ENCODE measurements at places on chromosomes 7 and 10.
A peak's percentile ranks its signal among the peaks of the same experiment; 100 is the strongest.

- DNase-seq = no peak
These were observed 695.6 kb upstream of the IGFBP3 start for GRCh38 chr7:46616636-46617035.

DNA sequence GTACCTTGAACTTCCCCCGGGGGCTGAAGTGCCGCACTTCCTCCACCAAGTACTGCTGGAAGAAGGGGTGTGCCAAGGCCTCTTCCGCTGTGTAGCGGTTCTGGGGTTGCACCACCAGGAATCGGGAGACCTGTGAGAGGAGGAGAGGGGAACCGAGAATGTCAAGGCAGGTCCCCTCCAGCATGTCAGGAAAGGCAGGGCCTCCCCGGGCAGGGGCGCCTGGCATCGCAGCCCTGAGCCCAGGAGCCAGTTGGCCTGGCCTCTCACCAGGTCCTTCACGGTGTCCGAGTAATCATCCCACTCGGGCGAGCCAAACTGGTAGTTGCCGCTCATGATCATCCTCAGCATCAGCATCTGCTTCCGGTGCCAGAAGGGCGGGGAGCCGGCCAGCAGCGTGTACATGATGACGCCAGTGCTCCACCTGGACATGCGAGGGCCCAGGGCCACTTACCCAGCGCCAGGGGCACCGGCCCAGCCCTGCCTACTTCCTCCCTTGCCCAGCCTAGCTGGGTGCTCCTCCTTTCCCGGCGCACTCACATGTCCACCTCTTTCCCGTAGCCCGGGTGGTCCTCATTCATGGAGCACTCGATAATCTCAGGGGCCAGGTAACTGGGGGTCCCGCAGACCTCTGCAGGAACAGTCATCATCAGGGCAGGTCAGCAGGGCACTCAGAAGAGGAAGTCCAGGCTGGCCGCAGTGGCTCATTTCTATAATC lies 11.0 kb downstream of the PHKG1 start:
- DNase-seq = peak; percentile 57

- no peak for DNase-seq
These were observed 6.7 kb downstream of the PNLIPRP2 start for GRCh38 chr10:116627386-116627933.

DNA sequence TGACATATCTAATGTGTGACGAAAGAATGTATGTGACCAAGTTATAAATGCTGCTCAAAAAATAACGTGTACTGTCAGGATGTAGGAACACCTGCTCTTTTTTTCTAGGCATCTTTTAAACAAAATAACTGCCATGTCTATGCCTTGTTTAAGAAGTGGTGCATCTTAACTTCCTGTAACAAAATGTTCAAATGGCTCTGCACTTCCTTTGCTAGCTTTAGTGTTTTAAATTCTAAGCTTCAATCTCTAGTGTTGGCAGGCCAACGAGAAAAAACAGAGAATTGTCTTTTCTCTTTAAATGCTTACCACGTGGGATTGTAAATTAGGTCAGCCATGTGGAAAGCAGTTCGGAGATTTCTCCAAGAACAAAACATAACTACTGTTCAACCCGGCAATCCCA lies 14.6 kb upstream of the PDSS1 start:
- DNase-seq = no peak

DNA sequence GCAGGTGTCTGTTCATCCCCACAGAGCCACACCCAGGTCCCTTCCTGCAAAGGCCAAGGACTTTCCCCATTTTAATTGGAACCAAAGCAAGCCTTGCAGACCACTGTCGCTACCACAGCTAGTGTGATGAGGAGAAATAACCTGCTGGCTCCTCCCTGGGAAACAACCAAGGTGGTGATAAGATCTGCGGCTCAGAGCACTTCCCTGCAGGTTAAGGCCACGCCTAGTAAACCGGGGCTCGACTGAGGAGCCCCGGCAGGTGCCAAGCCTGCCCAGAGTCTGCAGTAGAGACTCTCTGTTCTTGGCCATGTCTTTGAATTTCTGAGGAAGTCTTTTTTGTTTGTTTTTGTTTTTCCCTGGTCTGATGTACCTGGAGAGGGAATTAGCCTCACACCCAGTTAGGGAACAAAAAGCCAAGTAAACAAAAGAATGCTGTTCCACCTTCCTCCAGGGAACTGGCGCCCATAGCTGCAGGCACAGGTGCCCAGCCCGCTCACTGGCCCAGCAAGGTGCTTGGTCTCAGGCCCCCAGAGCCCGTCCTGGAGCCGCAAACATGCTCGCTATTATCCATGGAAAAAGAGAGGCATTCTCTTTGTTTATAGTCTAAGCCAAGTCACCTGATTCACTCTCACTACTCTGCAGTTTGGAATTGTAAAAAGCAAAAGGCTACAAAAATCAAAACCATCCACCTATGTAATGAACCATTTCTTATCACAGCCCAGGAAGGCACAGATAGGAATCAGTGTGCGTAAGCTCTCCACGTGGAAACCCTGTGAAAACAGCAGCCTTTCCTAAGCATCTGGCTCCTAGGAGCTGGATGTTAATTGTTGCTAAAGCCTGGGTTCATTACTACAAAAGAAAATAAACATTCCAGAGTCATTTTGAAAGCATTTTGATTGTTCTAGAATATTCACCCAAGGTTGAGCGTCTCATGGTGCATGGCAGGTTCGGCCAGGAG lies 2.7 kb downstream of the GPR146 start:
- DNase-seq = no peak

- no peak for DNase-seq
These were observed 396.8 kb upstream of the SHH start for GRCh38 chr7:156209087-156209486.
